ENCODE measurements at places on chromosomes 3 and 15.

GRCh38 chr3:110015231-110015963, 678.1 kb upstream of the DPPA4 start:
- DNase-seq = no peak

DNA sequence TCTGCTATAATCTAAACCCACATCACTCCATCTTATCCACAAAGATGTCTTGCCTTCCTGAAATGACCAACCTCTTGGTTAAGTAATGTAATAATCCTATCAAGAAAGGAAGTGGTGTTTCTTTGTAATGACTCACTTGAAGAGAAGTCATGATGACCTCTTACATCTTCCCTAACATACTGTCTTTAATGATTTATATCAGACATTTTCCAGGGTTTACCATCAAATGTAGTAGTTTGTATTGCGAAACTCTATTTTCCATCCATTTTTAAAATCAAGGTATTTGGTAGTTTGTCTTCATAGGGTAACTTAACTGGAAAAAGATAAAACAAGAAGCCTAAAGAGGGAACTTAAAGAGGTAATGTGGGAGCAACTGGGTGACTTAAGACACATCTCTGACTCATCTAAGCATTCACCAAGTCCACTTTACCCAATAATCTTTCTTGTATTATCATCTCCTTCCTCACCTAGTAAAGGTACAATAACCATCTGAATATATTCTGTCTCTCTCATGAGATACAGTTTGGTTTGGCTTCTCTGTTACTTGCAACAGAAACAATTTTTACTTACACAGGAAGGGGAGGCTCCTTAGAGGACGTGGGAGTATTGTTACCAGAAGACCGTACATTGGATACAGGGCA, 5.7 kb upstream of the MAPK6 start:
- no peak for DNase-seq

GRCh38 chr3:55795746-55796145, 308.6 kb upstream of the WNT5A start:
- DNase-seq = no peak

DNA sequence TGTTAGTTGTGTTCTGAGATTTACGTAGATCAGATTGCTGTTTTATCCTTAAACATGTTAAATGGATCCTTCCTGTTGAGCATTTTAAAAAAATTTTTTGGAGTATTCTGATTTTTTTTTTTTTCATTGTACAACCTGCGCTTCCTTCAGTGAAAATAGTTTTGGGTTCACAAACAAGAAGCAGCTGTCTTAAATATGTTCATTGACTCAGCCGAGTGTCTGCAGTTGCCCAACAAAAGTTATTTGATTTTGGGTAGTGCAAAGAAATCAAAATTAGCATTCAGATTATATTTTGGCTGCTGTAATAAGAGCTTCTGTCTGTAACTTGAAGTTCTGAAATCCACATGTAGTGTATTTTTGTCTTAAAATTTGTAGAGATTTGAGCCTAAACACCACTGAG, 148.2 kb downstream of the BBX start:
- DNase-seq = no peak

DNA sequence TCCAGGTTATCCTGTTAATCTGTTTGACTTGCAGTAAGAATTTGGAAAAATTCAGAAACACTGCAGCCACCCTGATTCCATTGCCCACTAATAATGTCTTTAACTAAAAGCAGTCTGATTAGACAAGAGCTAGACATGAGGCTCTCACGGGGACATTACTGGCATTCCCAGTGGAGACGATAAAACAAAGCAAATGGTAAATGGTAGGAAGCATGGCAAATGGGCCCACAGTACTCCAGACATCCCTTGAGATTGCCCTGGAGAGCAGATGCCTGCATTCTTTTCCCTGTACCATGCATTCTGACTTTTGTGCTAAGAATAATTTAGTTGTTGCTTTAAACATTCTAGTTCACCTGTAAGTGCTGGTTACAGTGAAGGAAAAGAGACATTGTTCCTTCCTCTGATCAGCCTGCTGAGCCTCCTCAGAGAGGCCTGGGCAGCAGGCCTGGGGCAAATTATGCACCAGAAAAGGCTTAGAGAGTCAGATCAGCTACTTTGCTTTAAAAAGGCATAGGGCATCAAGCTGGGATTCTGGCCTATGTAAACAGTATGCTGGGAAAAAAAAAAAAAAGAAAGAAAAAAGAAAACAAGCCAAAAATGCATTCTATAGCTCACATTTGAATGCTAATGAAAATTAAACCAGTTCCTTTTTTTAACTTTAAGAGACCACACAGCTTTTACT, 204.6 kb downstream of the GABRG3 start:
- no peak for DNase-seq

DNA sequence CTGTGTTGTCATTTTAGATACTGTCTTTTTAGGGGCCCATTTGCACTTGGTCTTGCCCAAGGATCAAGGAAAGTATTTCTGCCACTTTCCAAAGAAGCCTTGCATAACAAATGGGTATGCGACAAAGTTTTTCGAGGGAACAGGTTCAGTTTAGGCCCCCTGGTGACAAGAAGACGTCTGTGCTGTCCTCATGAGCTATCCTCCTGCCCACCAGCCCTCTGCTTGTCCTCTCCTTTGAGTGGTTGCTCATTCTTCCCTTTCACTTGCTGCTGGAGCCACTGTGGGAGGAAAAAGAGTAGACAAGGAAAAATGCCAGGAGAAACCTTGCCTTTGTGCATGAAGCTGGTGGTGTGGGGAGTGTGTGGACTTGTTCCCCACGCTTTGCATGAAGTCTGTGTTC, 171.9 kb downstream of the CACNA2D3 start:
- DNase-seq = no peak

DNA sequence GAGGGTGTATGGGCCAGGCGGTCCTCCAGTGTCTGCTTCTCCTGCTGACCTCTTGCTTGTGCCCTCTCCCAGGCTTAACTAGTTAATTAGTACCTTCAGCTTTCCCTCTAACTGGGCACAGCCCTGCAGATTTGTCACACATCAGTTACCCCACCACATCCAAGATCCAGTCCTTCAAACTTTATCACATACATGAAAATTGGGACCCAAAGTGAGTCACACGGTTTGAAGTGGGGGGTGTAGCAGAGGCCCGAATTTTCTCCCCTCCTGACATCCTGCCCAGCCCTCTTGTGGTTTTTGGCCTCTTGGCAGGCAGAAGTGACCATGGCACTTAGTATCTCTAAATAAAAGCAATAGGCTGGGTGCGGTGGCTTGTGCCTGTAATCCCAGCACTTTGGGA, 3.9 kb downstream of the MAPKAPK3 start:
- DNase-seq = no peak

GRCh38 chr3:134606033-134607025, 44.5 kb downstream of the KY start:
- DNase-seq = no peak

Data from activated CD4-positive, alpha-beta T cell treated with anti-CD3 and anti-CD28 coated beads, Interleukin-2, amount 10 ng/mL, durations not matched to agents 7 days and 5 days (primary cell).